Stimulated activated CD8-positive, alpha-beta memory T cell treated with anti-CD3 and anti-CD28 coated beads, Interleukin-4, amount 100 ng/mL, for 4 hours (primary cell): ENCODE measurements at places on chromosomes 6 and 20.

DNA sequence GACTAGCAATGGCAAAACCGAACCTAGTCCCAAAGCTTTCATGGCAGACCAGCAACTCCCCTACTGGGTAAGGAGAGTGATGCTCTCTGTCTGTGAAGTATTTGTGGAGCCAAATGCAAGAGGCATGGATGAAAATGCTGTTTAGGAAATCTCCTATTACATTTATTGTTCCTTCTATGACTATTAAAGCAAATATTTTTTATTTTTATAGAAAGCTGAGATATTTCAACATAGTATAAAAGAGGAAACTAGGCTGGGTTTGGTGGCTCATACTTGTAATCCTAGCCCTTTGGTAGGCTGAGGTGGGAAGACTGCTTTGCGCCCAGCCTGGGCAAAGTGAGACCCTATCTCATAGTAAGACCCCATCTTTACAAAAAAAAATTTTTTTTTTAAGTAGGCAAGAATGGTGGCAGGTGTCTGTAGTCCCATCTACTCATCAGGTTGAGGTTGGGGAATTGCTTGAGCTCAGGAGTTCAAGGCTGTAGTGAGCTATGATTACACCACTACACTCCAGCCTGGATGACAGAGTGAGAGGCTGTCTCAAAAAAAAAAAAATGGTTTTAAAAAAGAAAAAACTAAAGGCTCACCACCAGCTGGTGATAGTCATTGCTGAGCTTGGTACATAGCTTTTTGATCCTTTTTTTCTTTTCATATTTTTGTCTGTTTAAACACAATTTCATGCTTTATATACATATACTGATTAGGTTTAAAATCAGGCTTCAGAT, 11.3 kb downstream of the KDM1B start:
- DNase-seq: no peak

DNA sequence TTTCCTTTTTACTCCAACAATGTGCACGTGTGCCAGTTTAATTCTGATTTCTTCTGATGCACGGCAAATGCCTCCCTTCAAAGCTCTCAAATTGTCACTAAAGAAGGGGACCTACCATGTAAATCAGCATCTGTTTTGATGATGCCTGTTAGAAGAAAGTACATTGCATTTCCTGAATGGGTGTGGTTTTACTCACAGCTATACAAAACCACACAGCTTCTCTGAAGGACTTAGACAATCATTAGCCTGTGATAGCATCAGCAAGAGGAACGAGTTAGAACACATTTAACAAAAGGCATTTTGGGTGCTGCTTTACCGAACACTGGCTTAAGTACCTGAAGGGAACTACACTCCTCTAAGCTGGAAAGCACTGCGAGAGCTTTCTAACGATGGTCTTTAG, 109.4 kb downstream of the ATXN1 start:
- DNase-seq: no peak

GRCh38 chr20:20318365-20319161, 49.3 kb upstream of the INSM1 start:
- no peak for DNase-seq

DNA sequence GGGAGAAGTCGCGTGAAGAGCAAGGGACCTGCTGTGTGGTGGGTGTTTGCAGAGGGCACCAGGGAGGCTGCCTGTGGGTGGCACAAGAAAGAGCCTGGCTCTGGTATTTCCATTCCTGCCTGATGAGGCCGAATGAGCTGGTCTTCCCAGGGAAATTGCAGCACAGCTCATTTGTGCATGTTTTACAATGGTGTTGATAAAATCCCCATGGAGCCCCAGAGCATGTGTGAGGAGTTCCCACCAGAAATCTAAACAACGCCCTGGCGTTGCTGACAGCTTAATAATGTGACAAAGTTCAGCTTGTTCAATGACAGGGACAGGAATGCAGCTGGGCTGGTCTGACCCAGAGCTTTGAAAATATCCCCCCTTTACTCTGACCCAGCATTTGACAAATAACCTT, 135.5 kb downstream of the CLIC5 start:
- no peak for DNase-seq

GRCh38 chr20:9036593-9036992, 32.3 kb upstream of the PLCB4 start:
- no peak for DNase-seq
